HuH-7 (cell line): ENCODE measurements at places on chromosomes 12 and 14.

GRCh38 chr14:51367600-51367931 is 127.5 kb downstream of the TMX1 start:
- no peak for DNase-seq

DNA sequence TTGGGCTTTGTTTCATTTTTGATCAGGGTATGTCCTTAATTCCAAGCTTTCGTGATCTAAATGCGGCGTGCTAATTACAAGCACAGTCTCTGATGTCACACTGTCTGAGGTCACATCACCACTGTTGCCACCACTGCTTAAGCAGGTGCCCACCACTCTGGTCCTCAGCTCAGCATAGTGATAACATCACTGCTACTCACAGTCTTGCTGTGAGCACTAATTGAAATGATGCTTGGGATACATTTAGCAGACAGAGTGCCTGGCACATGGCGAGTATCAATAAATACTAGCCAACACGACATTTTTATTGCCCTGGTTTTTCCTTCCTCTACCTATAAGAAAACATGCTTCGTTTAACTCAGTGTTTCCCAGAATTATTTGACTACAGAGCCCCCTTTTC is 7.9 kb downstream of the RILPL2 start:
- DNase-seq, result no peak

GRCh38 chr12:4307593-4308333 is 13.2 kb upstream of the TIGAR start:
- peak; percentile 75 for DNase-seq

- no peak for DNase-seq
Observed at GRCh38 chr14:34034447-34035176, 83.7 kb upstream of the EGLN3 start.

GRCh38 chr12:92058664-92059063 is 87.0 kb downstream of the BTG1 start:
- DNase-seq, result no peak

GRCh38 chr12:71315328-71315985 is 124.1 kb upstream of the LGR5 start:
- DNase-seq, result no peak

GRCh38 chr14:76773188-76773885 is 12.1 kb downstream of the VASH1 start:
- DNase-seq, result no peak

DNA sequence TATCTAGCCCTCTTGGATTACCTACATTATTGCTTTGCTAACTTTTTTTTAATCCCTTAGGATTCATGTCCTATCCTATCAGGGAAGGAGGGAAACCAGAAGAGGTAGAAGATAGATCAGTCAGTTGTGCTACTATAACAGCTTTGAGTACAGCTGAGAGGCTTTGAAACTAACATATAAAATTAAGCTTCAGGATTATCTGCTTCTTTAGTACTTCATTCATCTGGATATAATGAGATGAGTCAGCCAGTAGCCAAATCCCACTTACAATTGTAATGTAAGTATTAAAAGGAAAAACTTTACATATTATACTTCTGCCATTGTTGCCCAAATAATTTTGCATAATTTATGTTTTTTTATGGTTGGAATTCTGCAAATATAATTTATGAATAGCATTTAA is 33.4 kb upstream of the ANO6 start:
- DNase-seq, result no peak

DNA sequence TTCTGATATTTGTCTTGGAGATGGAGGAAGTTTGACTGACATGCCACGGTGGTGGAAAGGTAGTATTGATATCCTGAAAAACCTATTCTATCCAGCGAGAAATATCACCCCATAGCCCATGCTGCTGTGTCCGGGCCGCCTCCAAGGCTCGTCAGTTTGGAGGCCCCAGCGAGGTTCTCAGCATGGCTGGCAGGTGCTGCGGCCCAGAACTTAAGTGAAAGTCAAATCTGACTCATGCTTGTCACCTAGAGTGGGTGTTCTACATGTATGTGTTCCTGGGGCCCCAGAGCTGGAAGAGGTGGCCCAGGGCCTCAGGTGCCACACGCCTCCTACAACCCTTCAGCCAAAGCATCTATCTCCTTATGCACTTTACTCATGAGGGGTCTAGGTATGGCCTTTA is 92.9 kb downstream of the GCH1 start:
- DNase-seq, result no peak

- DNase-seq, result no peak
Observed at GRCh38 chr14:91925001-91925726, 22.3 kb downstream of the FBLN5 start.

GRCh38 chr14:39430762-39431415 is 1.3 kb downstream of the FBXO33 start:
- DNase-seq, result no peak

DNA sequence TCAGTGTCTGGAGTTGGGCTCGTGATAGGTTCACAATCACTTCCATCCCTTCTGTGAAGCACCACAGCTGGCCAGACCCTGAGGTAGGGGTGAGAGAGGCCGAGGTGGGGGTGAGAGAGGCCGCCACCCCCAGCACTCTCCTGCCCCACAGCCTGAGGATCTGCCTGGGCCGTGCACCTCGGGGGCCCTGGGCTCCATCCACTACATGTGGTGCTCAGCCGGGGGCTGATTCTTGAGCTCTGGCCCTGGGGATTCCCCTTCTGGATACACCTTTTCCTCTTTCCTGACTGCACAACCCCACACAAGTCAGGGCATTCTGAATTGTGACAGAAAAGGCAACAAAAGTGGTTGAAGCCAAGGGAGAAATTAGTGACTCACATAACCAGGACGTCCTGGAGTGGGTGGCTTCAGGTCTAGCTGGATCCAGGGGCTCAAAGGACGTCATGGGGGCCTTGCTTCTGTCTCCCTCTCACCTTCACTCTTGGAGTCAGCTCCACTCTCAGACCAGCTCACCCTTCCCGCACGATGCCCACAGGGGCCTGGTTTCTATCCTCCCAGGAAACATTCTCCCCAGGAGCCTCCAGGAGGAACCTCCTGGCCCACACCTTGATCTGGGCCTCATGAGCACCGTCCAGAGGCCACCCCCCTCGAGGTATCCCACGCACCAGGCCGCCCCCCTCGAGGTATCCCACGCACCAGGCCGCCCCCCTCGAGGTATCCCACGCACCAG is 12.1 kb upstream of the FBRSL1 start:
- no peak for DNase-seq

- peak; percentile 81 for DNase-seq
Observed at GRCh38 chr14:101235335-101236103, 325.8 kb upstream of the DIO3 start.

- DNase-seq, result no peak
Observed at GRCh38 chr12:113841786-113842185, 124.3 kb downstream of the RBM19 start.

- no peak for DNase-seq
Observed at GRCh38 chr12:89756194-89756584, 47.6 kb upstream of the ATP2B1 start.

DNA sequence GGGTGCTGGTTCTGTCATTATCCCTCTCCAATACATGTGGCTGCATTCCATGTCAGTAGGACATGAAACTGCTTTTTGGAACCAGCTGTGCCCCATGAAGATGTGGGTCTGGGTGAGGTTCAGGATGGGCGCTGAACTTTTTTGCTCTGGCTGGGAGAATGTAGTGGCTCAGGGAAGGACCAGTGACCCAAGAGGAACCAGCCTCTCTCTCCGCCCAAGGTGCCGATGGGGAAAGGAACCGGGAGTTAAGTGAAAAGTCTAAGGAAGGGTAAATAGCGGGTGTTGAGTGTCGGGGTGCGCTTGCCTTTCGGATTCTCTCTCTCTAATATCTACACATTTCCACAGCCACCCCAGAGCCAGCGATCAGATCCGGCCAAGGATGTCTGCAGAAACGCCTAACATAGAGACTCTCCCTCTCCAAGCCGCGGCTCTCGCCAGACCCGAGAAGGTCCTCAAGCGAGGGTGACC is 7.8 kb downstream of the ARHGEF25 start:
- no peak for DNase-seq

- DNase-seq, result no peak
Observed at GRCh38 chr12:77537663-77538062, 293.0 kb upstream of the NAV3 start.

- no peak for DNase-seq
Observed at GRCh38 chr12:62605981-62606380, 139.4 kb downstream of the MON2 start.

DNA sequence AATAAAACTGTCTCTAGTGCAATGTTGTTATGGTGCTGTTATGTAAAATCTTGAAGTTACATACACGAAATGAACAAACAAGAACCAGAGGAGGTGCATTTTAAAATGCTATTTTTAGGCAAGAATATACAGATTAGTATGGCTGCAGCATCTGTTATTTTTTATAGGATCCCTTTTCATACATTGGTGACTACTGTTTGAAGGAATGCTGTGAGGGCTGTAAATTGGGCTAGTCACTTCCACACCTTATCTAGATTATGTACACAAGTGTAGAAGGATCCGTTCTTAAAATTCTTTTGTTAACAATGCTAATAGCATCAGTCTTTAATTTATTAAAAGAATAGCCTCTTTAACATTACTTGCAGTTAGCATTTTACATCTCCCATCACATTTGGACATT is 284.3 kb upstream of the MDGA2 start:
- DNase-seq, result no peak

DNA sequence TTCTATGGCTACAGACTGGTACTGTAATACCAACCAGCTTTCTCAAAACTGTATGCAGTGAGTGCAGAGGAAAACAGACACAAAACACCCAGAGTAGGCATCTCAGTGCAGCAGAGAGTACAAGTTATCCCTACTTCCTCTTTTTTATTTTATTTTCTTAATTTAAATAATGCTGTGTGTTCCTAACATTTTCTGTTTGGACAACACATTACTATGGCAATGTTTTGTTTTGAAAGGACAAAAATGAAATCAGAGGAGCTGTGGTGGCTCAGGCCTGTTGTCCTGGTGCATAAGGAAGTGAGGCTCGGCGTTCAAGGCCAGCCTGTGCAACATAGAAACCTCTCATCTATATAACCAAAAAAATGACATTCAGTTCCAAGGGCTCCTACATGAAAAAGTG is 33.7 kb upstream of the SELPLG start:
- DNase-seq, result no peak

DNA sequence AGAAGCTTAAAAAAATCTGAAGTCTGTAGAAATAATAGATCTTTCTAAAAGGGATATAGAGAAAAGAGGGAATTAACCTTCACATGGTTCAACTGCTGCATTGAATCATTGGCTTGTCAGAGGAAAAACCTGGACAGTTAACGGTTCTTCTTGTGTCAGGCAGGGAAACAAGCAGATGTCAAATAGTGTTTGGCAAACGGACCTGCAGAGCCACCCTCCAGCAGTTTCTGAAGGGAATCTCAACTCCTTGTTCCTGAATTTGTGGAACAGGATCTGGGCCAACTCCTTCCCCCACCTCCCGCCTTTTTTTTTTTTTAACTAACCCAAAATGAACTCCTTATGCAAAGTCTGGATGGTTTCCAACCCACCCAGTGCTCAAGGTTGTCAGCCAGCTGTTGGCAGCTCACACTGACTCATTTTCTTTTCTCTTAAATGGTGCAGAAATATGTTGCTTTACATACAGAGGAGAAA is 187.3 kb downstream of the CAND1 start:
- DNase-seq, result no peak

DNA sequence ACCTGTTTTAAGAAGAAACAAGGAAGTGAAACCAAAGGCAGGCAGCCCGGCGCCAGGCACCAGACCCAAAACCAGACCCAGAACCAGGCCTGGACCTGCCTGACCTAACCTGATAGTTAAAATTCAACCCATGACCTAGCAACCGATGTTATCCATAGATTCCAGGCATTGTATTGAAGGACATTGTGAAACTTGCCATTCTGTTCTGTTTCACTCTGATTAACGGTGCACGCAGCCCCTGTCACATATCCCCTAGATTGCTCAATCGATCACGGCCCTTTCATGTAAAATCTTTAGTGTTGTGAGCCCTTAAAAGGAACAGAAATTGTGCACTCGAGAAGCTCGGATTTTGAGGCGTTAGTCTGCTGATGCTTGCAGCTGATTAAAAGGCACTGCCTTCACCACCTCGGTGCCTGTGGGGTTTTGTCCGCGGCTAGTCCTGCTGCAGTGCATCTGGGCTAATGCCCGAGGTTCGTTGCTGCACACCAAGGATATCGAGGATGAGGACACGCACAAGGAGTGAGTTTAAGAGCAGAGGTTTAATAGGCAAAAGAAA is 262.5 kb upstream of the TMEM132C start:
- DNase-seq, result no peak

GRCh38 chr14:78785265-78785664 is 615.1 kb downstream of the NRXN3 start:
- no peak for DNase-seq

GRCh38 chr14:89614009-89614691 is 197.1 kb upstream of the FOXN3 start:
- no peak for DNase-seq

- DNase-seq, result no peak
Observed at GRCh38 chr14:95695913-95696312, 9.7 kb downstream of the TCL1B start.

GRCh38 chr12:51622564-51622963 is 31.5 kb downstream of the SCN8A start:
- no peak for DNase-seq

DNA sequence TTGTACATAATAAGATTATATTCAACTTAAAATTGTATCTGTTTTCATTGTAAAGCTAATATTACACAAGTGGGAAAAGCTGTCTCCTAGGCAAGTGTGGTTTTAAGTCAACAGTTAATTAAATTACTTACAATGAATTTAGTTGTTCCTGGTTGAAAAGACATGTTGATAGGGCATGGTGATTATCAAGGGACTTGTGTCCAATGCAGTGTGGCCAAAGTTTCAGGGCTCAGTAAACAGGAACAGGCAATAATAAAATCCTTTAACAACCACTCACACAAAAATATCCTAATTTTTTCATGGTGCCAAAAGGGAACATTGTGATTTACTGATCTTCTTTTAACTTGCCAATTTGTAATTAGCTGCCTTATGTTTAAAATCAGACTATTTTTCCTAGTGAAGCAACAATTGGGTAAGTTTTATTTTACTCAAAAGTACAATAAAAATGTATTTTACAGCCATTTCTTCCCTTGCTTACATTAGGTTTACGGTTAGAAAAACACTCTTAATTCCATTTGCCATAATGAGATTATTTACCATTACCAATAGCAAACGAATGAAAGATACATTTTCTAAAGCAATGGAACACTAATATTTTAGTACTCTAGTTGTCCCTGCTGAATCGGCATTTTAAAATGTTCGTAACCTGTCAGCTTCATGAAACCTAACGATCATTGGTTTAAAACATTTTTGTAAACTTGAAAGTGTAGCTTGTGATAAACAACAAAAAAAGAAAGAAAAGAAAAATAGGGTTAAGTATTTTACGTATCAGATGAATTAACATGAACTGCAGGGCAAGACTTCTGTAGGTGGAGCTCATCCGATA is 1.8 kb upstream of the WNK1 start:
- no peak for DNase-seq

GRCh38 chr14:102507081-102507856 is 2.3 kb downstream of the ANKRD9 start:
- DNase-seq, result no peak

GRCh38 chr14:81033698-81034240 is 78.3 kb downstream of the TSHR start:
- DNase-seq, result no peak

GRCh38 chr14:99342906-99343305 is 70.9 kb upstream of the BCL11B start:
- no peak for DNase-seq

- no peak for DNase-seq
Observed at GRCh38 chr14:98244162-98244948, 1027.6 kb downstream of the BCL11B start.
